ENCODE measurements at places on chromosomes 7 and 10. TPM values are rescaled to one million over a fixed set of nuclear protein-coding genes. Genes with fewer than 3 reads are reported as not detected.

The CALY gene
- not detected for total RNA-seq

The GNAT3 gene
- not detected for total RNA-seq

The PLCE1 gene
- 14.3 TPM for total RNA-seq

The XRCC2 gene
- total RNA-seq, result 0.46 TPM

The EPHA1 gene
- 13.9 TPM for total RNA-seq

The TSPAN15 gene
- total RNA-seq, result 47.3 TPM

The NUTM2B gene
- 0.96 TPM for total RNA-seq

The PTPRZ1 gene
- total RNA-seq, result 3.6 TPM

The TES gene
- total RNA-seq, result 94.0 TPM

The RBM20 gene
- 0.41 TPM for total RNA-seq

The PVRIG gene
- 1.4 TPM for total RNA-seq

The C10orf53 gene
- total RNA-seq, result not detected

The TCAF1 gene
- 42.6 TPM for total RNA-seq

The LAMB4 gene
- not detected for total RNA-seq

The ARL3 gene
- total RNA-seq, result 7.5 TPM

The GSTK1 gene
- total RNA-seq, result 149 TPM

The GARIN1A gene
- total RNA-seq, result 2.1 TPM

The RNF32 gene
- total RNA-seq, result 1.9 TPM

The CNOT4 gene
- 25.8 TPM for total RNA-seq

The PRRT4 gene
- total RNA-seq, result 0.26 TPM

The CDC14C gene
- not detected for total RNA-seq

The MRLN gene
- not detected for total RNA-seq

The PNLIPRP1 gene
- not detected for total RNA-seq

The DNAH11 gene
- total RNA-seq, result 3.4 TPM

The ZRANB1 gene
- total RNA-seq, result 20.5 TPM

The TAS2R3 gene
- total RNA-seq, result 1.6 TPM

The ZNF804B gene
- not detected for total RNA-seq

The FBXO24 gene
- 1.4 TPM for total RNA-seq

The FGFR2 gene
- 58.7 TPM for total RNA-seq

The GSTO2 gene
- 9.1 TPM for total RNA-seq

The MAT1A gene
- 0.69 TPM for total RNA-seq

The MRPS33 gene
- total RNA-seq, result 27.4 TPM

The C10orf67 gene
- 1.6 TPM for total RNA-seq

The STK31 gene
- 1.1 TPM for total RNA-seq

Data from upper lobe of right lung (tissue), 1 donor.